ENCODE measurements at places on chromosomes 5 and 9.

DNA sequence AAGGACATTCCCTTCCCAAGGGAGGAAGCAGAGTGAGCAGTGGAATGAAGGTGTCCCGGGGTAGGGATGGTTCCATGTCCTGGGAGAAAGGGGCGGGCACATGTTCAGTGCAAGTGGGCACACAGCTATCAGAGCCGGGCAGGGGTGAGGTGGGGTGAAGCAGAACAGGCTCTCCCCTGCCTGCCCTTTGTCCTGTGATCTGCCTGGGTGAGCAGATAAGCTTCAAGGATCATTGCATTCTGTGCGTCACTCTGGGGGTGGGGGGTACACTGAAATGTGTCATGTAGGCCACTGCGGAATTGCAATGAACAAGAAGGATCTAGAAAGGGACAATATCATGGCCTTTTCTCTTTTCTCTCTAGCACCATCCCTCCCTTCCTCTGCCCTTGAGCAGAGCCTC lies 61.7 kb upstream of the SHB start:
- DNase-seq, result no peak

GRCh38 chr5:95644351-95645042 lies 2.1 kb upstream of the RFESD start:
- peak; percentile 16 for DNase-seq

DNA sequence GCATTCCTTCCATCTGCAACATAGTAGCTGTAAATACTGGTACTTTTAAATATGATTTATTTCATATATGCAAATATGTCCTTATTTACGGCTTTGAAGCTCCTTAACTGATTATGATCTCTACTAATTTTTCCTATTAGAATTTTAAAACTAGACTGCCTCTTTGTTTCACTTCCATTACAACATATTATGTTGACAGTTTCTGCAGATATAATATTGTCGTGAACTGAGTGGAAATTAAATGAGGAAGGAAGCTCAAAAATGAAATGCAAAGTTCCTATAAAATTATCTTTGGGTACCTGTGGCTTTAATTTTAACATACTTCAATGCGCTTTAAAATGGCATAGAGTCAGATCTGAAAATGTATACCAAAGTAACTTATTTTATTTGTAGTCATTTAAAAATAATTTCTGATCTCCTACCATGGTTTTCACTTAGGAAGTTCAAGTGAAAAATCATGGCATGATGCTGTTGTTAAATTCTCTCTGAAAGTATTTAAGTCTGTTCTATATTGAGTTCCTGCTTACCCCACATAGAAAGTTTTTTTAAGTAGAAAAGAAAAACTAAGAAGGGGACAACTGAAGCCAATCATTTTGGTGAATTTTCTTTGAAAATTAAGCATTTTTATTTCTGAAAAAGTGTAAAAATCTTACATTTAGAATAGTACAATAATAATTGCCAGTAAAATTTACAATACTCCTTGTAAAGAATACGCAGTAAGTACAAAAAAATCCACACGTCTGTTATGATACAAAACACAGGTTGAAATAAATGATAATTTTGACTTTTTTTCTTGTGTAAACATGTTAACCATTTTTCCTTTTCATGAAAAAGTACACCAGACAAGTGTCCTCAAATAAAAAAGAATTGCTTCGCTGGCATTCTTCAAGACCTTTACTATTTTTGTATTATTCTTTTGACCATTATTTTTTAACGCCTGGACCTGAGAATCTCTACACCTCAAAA lies 2.6 kb downstream of the FOXD1 start:
- DNase-seq, result no peak

DNA sequence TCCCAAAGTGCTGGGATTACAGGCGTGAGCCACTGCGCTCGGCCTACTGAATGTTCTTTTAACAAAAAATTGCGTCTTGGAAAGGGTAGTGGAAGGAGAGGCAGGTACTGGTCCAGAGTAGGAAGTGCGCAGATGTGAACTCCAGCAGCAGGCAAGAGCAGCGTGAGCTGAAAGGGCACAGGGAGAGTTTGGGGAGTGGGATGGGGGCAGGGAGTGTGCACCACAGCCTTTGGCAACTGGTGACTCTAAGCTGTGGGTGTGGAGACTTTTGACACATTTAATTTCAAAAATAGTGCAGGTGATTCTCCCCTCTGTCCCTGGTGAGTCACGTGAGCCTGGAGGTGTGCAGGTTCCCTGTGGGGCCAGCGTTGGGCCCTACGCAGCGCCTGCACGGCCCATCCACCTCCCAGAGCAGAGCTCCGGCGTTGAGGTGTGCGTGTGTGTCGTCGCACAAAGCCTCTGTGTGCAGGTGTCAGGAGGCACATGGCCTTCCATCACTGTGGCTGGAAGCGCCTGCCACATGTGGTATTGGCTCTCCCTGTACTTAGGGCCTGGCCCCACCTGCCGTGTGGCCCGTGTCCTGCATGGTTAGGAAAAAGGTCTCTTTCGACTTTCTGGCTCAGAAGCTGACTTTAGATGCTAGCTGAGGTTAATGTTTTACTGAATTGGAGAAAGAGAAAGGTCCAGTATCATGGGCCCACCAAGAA lies 11.5 kb downstream of the SQSTM1 start:
- no peak for DNase-seq

- DNase-seq, result no peak
Observed at GRCh38 chr5:140342287-140342686, 4.1 kb downstream of the HBEGF start.

- no peak for DNase-seq
Observed at GRCh38 chr5:32646061-32646969, 61.0 kb downstream of the SUB1 start.

DNA sequence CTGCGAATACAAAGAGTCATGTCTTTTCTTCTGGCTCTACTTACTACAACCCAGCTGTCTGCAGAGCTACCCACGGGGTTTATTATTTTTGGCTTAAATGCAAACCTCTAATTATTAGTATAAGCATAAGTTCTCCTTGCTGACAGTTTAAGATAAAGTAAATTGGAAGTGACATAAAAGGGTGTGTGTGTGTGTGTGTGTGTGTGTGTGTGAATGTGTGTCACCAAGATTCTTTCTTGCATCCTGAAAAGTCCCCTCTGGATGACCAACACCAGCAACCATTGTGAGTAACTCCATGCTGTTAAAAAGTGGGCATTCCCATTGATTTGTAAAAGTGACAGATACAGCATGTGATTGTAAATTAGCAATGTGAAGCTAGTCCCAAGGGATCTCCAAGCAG lies 803.8 kb upstream of the ZNF608 start:
- DNase-seq, result no peak

DNA sequence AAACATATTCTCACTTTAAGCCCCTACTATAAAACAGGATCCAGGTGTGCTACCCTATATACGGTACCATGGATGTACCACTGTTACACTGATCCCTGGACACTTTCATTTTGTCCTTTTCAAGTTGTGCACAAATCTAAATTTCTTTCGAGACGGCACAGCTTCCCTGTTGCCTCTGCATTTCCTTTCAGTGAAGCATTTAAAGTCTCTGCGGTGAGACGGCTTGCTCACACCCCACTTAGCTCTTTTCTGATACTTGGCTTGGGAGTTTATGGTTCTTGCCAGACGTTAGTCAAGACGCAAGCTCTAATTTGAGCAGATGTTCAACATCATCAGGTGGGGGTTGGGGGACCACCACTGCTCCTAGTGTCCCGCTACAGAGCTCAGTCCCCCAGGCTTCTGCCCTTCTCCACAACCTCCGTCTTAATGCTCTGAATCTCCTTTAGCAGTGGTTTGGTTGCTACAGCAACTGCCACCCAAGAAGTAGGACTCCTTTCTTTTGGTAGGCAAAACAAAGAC lies 15.8 kb downstream of the F2RL2 start:
- no peak for DNase-seq

DNA sequence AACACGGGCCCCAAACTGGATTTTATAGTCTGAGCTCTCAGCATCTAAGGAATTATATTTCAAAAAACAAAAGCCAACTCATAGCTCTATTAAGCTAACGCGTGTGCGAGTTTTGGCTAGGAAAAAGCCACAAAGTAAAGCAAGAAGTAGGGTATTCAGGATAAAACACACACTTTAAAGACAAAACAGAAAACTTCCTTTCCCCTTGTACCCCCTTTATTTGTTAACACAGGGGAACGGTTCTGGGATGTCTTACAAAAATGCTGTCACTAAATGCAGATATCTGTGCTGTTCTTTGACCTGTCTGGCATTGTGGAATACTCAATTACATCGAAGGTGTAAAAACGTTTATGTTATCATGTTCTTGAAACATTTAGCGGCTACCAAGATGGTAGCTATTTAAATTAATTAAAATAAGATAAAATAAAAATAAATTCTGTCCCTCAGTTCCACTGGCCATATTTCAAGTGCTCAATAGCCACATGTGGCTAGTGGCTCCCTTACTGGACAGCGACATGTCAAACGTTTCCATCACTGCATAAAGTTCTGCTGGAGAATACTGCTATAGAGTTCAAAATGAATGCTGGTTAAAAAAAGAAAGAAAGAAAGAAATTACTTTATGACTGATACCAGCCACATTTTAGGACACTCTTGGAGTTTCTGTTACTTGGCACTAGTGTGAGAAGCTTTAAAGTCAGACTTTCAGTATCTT lies 7.2 kb upstream of the MEF2C start:
- no peak for DNase-seq

GRCh38 chr9:110114859-110115201 lies 93.1 kb downstream of the C9orf152 start:
- no peak for DNase-seq

DNA sequence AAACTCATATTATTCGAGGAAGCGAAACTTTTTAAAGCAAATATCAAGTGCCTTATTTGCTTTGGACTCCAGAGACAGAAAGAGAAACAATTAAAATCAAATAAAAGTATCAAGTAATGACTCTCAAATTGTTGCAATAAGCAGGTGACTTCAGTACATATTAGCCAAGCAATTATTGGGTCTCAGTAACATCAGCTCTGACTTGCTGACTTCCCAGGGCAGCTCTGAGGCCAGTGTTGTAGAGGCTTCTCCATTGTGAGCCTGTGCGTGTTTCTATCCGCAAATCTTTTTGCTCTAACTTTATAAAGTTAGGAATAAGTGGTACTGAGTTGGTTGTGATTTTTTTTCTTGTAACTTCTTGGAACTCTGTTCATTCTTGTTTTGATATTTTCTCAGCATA lies 186.8 kb upstream of the PRLR start:
- no peak for DNase-seq

- DNase-seq, result no peak
Observed at GRCh38 chr5:58722160-58722559, 139.3 kb downstream of the RAB3C start.

- no peak for DNase-seq
Observed at GRCh38 chr5:19903611-19904010, 84.4 kb downstream of the CDH18 start.

GRCh38 chr9:34139477-34140146 lies 13.1 kb upstream of the DCAF12 start:
- peak; percentile 66 for DNase-seq

DNA sequence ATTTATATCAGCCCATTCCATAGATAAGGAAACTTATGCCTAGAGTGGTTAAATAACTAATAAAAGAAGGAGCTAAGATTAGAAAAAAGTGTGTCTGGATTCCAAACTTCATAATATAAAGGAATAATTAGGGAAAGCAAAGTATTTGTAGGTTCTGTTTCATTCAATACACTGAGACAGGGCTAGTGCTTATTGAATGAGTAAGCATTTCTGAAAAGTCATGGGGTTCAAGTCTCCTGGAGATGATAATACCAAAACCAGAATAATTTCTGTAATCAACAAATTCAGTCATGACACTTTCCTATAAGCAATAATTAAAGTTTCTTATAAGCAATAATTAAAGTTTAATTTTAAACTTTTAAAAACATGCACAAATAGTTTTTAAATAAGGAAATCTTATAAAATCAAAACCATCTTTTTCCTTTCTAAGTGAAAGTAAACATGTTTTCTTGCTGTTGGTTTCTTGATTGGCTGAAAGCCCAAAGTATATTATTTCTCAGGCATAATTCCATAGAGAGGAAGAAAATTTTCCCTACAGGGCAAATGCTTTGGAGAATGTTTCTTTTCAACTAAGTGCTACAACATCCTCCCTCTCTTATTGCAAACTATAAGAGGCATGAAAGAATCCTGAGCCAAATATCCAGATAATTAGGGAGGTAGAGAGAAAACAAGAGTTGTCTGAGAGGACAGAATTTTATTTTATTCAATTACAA lies 510.2 kb downstream of the PRELID2 start:
- DNase-seq, result no peak

- no peak for DNase-seq
Observed at GRCh38 chr5:125584140-125584520, 837.7 kb upstream of the ZNF608 start.

DNA sequence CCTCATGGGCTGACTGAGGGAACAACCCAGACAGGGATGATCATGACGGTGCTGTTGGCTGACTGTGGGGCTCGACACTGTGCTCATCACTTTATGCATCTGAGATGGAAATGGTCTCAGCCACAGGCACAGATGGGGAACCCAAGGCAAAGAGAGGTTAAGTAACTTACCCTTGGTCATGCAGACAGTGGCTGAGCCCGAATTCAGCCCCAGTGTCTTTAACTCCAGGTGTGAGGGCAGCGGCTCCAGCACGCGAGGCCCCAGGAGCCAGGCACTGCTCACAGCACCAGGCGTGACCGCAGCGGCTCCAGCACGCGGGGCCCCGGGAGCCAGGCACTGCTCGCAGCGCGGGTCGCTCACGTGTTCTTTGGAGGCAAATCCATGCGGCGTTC lies 45.3 kb upstream of the FCN1 start:
- no peak for DNase-seq

DNA sequence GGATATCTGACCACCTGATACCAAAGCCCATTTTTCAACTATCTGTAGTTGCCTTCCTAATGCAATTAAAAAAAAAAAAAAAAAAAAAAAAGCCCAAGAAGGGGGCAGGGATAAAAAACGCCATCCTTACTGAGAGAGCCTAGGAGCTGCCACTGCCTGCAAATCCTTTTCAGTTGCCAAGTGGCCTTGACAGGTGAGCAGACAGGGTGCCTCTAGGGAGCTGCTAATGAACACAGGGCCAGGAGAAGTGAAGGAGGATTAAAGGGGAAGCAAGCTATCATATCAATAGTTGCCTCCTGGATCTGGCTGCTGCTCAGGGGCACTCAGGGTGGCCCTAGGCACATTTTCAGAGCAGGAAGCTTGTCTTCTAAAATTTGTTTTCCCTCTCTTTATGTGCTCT lies 547.4 kb downstream of the TLE1 start:
- DNase-seq, result no peak

DNA sequence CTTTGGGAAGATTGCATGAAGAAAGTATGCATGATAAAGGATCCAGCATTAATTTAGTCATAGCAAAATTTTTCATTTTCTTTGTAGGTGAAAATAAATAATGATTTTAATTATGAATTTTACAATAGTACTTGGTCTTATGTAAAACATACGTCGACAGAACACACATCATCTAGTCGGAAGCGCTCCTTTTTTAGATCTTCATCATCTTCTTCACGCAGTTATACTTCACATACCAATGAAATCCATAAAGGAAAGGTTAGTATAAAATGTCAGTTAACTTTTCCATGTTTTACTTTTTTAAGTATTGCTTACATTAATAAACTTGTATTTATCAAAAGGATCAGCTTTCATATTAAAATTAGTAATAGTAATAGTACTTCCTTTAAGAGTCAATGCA lies 35.8 kb downstream of the C7 start:
- no peak for DNase-seq

GRCh38 chr5:25891691-25892090 lies 1146.7 kb downstream of the CDH9 start:
- DNase-seq, result no peak

Measured in GM04503 (cell line).